ENCODE measurements at places on chromosomes 5 and 9.

- DNase-seq = no peak
- peak overlapping the region; percentile 22 for H3K27ac ChIP-seq
- peaks cover 18% of the 10 kb centered on the region for H3K4me1 ChIP-seq
- no peaks in the 10 kb centered on the region for H3K27me3 ChIP-seq
These were observed 17.0 kb downstream of the ERAP2 start for GRCh38 chr5:96893342-96893741.

DNA sequence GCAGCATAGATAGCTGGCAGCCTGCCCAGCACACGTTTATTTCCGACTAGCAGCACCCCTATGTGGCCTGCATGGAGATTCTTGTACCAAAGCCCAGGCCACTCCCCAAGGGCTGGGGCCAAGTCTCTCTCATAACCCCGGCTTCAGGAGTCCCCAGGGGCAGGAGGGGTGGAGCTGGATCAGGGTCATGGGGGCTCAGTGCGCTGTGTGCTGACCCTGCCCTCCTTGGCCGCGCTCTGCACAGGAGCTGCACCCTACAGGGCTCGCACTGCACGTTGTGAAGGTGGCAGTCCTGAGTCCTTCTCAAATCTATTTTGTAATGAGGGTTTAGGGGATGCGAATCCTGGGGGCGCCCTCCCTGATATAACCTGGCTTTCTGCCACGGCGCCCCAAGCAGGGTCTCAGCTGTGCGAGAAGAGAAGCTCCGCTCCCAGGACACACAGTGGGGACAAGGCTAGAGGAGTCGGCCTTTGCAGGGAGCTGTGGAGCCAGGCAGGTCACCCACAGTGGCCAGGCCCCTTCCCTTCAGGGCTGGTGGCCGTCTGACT lies 28.6 kb downstream of the NKD2 start:
- H3K4me3 ChIP-seq = no peak overlapping the region
- DNase-seq = no peak
- no peak overlapping the region for H3K27ac ChIP-seq
- H3K4me1 ChIP-seq = no peaks in the 10 kb centered on the region

DNA sequence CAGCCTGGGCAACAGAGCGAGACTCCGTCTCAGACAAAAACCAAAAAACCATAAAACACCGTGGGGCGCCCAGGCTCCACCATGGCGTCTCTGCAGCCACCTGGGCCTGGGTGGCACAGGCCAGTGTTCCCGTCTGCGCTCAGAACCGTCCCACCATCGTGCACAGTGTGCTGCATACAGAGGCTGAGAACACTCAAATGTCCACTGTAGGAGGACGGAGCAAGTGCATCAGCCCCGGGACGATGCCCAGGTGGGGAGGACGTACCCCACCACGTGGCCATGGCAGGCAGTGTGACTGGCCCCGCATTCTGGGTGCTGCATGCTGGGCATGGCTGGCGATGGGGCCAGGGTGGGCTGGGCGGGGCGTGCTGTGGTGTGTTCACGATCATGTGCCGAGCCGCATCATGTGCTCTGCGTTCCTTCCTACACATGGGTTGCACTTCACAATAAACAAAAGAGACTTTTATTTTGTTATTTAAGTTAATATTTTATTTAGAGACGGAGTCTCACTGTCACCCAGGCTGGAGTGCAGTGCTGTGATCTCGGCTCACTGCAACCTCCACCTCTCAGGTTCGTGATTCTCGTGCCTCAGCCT lies 37.8 kb downstream of the EXD3 start:
- no peak for DNase-seq
- H3K4me1 ChIP-seq = no peaks in the 10 kb centered on the region
- no peaks in the 10 kb centered on the region for H3K36me3 ChIP-seq
- no peaks in the 10 kb centered on the region for H3K27me3 ChIP-seq
- H3K27ac ChIP-seq = no peak overlapping the region

GRCh38 chr5:78811866-78812265 lies 163.3 kb upstream of the LHFPL2 start:
- no peaks in the 10 kb centered on the region for H3K36me3 ChIP-seq
- H3K27ac ChIP-seq = no peak overlapping the region

DNA sequence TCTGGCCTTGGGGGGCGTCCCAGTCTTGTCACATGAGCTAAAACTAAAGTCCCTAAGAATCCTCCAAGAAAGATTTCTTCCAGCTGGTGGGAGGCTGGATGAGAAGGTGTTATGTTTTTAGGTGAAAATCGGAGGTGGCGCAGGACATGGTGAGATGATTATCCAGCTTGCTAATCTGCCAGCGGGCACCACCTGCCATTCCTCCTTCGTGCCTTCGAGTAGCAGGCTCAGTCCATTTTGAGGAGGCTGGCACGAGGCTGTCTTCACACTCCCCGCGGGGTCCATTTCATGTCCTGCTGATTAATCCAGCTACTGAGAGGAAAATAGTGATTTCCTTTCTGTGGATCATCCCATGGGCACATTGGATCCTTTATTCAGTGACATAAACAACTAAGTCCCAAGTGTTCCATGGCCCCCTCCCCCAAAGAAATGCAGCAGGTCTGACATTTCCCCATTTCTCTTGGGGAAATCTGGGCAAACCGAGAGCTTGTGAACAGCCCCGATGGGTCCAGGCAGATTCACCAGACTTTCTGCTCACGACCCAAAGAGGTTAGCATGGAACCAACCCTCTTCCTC lies 38.2 kb upstream of the EXOC3 start:
- no peaks in the 10 kb centered on the region for H3K36me3 ChIP-seq
- no peaks in the 10 kb centered on the region for H3K4me1 ChIP-seq
- H3K27ac ChIP-seq = no peak overlapping the region
- H3K4me3 ChIP-seq = no peak overlapping the region

DNA sequence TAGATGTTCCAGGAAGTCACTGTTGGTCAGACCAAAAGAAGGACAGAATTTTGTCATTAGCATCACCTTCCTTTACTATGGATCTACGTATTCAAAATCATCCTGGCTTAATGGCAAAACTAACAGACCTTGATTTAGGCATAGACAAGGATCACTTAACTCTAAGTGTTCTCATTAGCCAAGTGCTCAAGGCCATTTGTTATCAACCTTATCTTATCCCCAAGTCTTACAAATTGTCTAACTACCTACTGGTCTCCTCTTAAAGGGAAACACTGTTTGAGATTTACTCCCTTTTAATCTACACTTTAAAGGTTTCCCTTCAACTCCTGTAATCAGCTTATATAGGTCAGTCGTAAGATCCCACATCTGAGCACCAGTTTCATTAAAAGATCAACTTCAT lies 1197.5 kb upstream of the C9orf72 start:
- DNase-seq = no peak
- no peak overlapping the region for H3K4me3 ChIP-seq
- no peaks in the 10 kb centered on the region for H3K36me3 ChIP-seq
- H3K27ac ChIP-seq = no peak overlapping the region
- H3K27me3 ChIP-seq = no peaks in the 10 kb centered on the region
- no peaks in the 10 kb centered on the region for H3K4me1 ChIP-seq

GRCh38 chr9:36450110-36450732 lies 50.2 kb upstream of the RNF38 start:
- H3K36me3 ChIP-seq = no peaks in the 10 kb centered on the region
- no peak for DNase-seq
- H3K4me3 ChIP-seq = no peak overlapping the region
- no peaks in the 10 kb centered on the region for H3K4me1 ChIP-seq
- no peak overlapping the region for H3K27ac ChIP-seq
- H3K27me3 ChIP-seq = no peaks in the 10 kb centered on the region

GRCh38 chr5:102762562-102763227 lies 7.6 kb downstream of the PAM start:
- H3K27me3 ChIP-seq = no peaks in the 10 kb centered on the region
- peaks cover 18% of the 10 kb centered on the region for H3K4me1 ChIP-seq
- H3K4me3 ChIP-seq = no peak overlapping the region
- H3K36me3 ChIP-seq = no peaks in the 10 kb centered on the region
- no peak for DNase-seq

- no peak overlapping the region for H3K4me3 ChIP-seq
- DNase-seq = no peak
These were observed 65.2 kb upstream of the RANBP3L start for GRCh38 chr5:36366883-36367282.

DNA sequence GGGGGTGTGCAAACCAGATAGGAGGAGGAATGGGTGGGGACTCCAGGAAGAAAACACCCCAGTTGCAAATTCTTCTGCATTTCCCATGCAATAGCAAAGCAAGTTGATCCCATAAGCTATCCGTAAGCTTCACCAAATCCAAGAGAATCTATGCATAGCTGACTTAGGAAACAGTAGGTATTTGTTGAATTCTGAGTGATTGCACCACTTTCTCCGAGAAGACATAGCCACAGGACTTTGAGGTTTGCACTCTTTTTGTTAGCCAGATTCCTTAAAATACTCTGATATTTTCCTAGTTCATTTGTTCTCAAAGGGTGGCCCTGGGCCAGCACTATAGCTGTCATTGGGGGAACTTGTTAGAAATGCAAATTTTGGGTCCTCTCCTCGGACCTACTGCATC lies 271.9 kb downstream of the SLIT3 start:
- H3K27ac ChIP-seq = no peak overlapping the region
- H3K36me3 ChIP-seq = no peaks in the 10 kb centered on the region
- H3K27me3 ChIP-seq = no peaks in the 10 kb centered on the region
- no peak for DNase-seq
- H3K4me1 ChIP-seq = no peaks in the 10 kb centered on the region

DNA sequence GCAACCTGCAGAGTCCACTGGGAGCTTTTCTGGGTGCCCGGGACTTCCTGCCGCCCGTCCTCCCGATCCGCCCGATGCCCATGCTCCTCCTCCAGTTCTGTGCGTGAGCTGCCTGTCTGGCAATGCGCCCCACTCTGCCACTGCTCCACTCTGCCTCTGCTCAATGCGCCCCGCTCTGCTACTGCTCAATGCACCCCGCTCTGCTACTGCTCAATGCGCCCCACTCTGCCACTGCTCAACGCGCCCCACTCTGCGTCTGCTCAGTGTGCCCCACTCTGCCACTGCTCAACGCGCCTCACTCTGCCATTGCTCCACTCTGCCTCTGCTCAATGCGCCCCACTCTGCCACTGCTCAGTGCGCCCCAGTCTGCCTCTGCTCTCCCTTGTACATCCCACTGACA lies 436.0 kb downstream of the NR2F1-AS1 start:
- H3K36me3 ChIP-seq = no peaks in the 10 kb centered on the region
- no peaks in the 10 kb centered on the region for H3K27me3 ChIP-seq
- H3K4me1 ChIP-seq = no peaks in the 10 kb centered on the region

- no peak for DNase-seq
- H3K27me3 ChIP-seq = peaks cover 5% of the 10 kb centered on the region
- H3K4me3 ChIP-seq = no peak overlapping the region
- no peaks in the 10 kb centered on the region for H3K4me1 ChIP-seq
- no peaks in the 10 kb centered on the region for H3K36me3 ChIP-seq
- H3K27ac ChIP-seq = no peak overlapping the region
These were observed 130.7 kb upstream of the KLF4 start for GRCh38 chr9:107620236-107620635.

DNA sequence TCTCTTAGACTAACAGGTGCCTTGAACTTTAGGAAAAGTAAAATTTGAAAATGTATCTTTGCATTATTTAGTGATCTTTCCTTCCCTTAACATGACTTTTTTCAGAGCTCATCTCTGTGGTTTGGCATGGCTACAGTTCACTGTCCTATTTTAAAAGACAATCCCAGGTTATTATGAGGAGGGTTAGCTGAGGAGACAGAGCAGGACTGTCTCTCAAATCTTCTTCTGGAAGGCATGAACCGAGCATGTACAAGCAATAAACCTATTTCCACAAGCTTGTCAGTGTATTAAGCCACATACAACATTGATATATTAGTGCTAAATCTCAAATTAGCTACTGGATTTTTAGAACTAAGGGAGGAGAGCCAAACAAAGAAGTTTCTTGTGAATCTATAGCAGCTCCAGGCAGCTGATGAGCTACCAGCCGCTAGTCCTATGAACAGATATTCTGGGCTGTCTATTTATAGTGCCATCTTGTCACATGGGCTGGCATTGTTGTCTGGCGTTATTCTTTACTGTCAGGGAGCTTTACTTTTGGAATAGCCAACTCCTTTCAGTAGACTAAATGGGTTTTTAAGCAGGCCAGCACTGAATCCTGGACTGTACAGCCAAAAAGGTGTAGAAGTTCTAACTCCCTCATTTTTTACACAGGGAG lies 171.2 kb upstream of the ACTBL2 start:
- no peaks in the 10 kb centered on the region for H3K36me3 ChIP-seq
- H3K27ac ChIP-seq = no peak overlapping the region
- DNase-seq = no peak
- no peaks in the 10 kb centered on the region for H3K27me3 ChIP-seq
- H3K4me1 ChIP-seq = no peaks in the 10 kb centered on the region

- no peak overlapping the region for H3K4me3 ChIP-seq
- H3K4me1 ChIP-seq = peaks cover 13% of the 10 kb centered on the region
- H3K27me3 ChIP-seq = no peaks in the 10 kb centered on the region
These were observed 14.5 kb upstream of the LPCAT1 start for GRCh38 chr5:1538276-1538675.

DNA sequence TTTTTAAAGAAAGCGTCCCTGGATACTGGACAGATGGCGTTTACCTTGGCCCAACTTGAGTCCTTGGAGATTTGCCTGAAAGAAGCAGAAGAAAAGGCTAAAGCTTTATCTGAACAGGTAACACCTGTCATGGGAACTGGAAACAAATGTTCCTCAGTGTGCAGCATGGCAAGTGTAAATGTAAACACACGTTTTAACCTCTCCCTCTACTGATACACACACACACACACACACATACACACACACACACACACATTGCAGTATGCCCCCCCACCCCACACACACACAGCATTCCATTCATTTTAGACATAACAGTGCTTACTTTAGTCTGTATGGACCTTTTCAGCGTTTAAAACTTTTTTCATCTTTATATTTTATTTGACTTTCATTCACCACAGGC lies 51.1 kb downstream of the CCDC192 start:
- H3K36me3 ChIP-seq = no peaks in the 10 kb centered on the region
- DNase-seq = no peak

GRCh38 chr9:103928442-103928841 lies 165.7 kb upstream of the SMC2 start:
- no peaks in the 10 kb centered on the region for H3K4me1 ChIP-seq
- H3K36me3 ChIP-seq = no peaks in the 10 kb centered on the region
- DNase-seq = no peak
- H3K27me3 ChIP-seq = no peaks in the 10 kb centered on the region
- no peak overlapping the region for H3K27ac ChIP-seq
- H3K4me3 ChIP-seq = no peak overlapping the region

GRCh38 chr9:95316794-95317118 lies 753 bp downstream of the FANCC start:
- no peak overlapping the region for H3K27ac ChIP-seq
- H3K4me1 ChIP-seq = no peaks in the 10 kb centered on the region
- H3K36me3 ChIP-seq = no peaks in the 10 kb centered on the region
- no peaks in the 10 kb centered on the region for H3K27me3 ChIP-seq
- peak; percentile 7 for DNase-seq
